ENCODE measurements at places on chromosomes 1 and 21. TPM values are rescaled to one million over a fixed set of nuclear protein-coding genes. Genes with fewer than 3 reads are reported as not detected.

SPRR2A gene
- not detected for total RNA-seq

GRCh38 chr1:7501084-7501491 is 270.0 kb upstream of the VAMP3 start:
- H3K4me1 ChIP-seq = no peaks in the 10 kb centered on the region
- H3K4me3 ChIP-seq = no peak overlapping the region
- no peaks in the 10 kb centered on the region for H3K36me3 ChIP-seq
- no peak overlapping the region for H3K27ac ChIP-seq

DNA sequence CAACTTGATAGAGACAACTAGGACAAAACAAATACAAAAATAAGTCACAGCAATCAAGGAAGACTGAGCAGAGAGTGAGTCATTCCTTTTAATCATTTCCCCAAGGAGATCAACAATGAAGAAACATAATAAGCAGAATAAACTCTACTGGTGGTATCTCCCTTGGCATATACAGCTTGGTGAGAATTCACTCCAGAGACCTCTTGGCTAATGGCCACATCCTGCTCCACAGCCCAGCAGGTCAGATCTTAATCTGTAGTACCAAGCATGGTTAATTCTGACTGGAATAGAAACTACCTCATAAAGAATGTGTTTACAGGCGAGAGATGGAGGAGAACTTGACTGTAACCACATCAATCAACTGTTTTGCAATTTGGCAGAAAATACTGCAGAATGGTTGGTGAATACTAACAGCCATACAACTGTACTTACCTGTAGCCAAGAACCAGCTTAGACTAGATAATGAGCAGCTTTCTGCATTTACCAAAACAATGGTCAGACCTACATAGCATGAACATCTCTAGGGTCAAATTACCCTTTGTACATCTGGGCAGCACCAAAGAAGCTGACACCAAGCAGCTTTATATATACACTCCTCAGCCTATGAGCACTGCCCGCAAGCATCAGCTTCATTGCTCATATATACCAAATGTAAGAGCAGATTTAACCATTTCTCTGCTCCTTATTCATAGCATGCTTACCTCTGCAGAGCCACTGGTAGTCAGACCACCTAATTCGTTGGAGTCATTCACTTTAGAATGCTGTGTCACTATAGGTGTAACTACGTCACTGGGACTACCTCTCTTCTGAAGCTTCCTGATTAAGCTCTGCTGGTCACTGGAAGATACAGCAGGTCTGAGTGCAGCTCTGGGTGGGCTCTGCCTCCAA is 51.0 kb downstream of the KIAA0319L start:
- peak overlapping the region; percentile 38 for H3K4me3 ChIP-seq
- DNase-seq = peak; percentile 87
- peaks cover 38% of the 10 kb centered on the region for H3K36me3 ChIP-seq
- peaks cover 46% of the 10 kb centered on the region for H3K4me1 ChIP-seq
- no peaks in the 10 kb centered on the region for H3K27me3 ChIP-seq

- no peak for DNase-seq
- H3K27me3 ChIP-seq = peaks cover 3% of the 10 kb centered on the region
- H3K4me3 ChIP-seq = no peak overlapping the region
Measured at GRCh38 chr1:3984586-3984985, 84.5 kb upstream of the C1orf174 start.

DNA sequence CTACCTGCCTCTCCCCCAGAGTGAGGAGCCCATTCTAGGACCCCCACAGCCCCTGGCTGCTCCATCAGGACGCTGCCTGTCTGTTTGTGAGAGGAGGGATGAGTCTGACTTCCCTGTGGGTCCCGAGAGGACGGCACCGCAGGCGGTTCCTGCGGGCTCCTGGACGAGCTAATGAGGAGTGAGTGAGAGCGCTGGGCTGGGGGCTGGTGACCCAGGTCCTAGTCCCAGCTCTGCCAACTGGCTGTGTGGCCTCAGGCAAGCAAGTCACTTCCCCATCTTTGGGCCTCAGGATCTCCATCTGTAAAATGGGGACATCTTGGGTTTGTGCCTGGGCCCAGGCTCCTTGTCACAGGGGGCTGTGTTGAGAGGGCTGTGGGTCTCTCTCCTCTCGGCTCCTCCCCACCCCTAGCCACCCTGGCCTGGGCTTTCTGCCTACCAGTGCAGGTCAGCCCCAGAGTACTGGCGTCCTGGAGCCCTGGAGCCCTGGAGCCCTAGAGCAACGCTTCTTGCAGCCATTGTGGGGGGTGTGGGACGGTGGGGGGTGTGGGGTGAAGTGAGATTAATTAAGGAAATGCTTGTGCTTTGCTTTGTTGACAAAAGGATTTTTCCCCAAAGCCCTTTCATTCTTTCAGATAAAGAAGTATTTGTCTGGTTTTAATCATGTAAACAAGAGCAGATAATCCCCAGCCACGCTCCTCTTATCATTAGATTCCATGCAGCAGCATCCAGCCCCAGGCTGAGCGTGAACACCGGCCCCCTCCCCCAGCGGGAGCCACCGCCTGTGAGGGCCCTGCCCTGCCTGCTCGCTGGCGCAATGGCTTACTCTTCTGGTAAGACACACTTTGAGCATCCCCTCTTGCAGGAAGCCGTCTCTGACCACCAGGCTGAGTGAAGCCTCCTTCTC is 26.8 kb downstream of the SLC1A7 start:
- no peaks in the 10 kb centered on the region for H3K36me3 ChIP-seq
- H3K4me3 ChIP-seq = no peak overlapping the region
- H3K4me1 ChIP-seq = no peaks in the 10 kb centered on the region
- no peaks in the 10 kb centered on the region for H3K27me3 ChIP-seq

- no peaks in the 10 kb centered on the region for H3K36me3 ChIP-seq
- peaks cover 17% of the 10 kb centered on the region for H3K4me1 ChIP-seq
- H3K27ac ChIP-seq = no peak overlapping the region
- H3K4me3 ChIP-seq = peak overlapping the region; percentile 11
Measured at GRCh38 chr1:99808391-99809115, 41.6 kb upstream of the AGL start.

- no peak overlapping the region for H3K4me3 ChIP-seq
- H3K4me1 ChIP-seq = no peaks in the 10 kb centered on the region
- no peak for DNase-seq
- no peak overlapping the region for H3K27ac ChIP-seq
Measured at GRCh38 chr1:91278754-91279153, 125.9 kb downstream of the HFM1 start.

DNA sequence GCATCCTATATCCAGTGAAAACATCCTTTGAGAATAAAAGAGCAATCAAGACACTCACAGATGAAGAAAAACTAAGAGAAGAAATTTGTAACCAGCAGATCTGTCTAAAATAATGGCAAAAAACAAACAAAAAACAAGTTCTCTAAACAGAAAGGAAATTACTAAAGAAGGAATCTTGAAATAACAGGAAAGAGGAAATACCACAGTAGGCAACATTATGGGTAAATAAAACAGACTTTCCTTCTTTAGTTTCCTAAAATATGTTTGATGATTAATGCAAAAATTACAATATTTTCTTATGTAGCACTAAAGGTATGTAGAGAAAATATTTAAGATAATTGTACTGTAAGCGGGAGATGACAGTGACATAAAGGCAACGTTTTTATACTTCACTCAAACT is 23.5 kb downstream of the SLC19A1 start:
- H3K36me3 ChIP-seq = peaks cover 64% of the 10 kb centered on the region
- H3K4me3 ChIP-seq = no peak overlapping the region
- peak overlapping the region; percentile 93 for H3K27ac ChIP-seq

GRCh38 chr21:41933313-41934079 is 20.3 kb downstream of the C2CD2 start:
- H3K4me3 ChIP-seq = no peak overlapping the region
- DNase-seq = no peak
- no peaks in the 10 kb centered on the region for H3K36me3 ChIP-seq
- H3K27me3 ChIP-seq = peaks cover 46% of the 10 kb centered on the region
- H3K27ac ChIP-seq = no peak overlapping the region

DNA sequence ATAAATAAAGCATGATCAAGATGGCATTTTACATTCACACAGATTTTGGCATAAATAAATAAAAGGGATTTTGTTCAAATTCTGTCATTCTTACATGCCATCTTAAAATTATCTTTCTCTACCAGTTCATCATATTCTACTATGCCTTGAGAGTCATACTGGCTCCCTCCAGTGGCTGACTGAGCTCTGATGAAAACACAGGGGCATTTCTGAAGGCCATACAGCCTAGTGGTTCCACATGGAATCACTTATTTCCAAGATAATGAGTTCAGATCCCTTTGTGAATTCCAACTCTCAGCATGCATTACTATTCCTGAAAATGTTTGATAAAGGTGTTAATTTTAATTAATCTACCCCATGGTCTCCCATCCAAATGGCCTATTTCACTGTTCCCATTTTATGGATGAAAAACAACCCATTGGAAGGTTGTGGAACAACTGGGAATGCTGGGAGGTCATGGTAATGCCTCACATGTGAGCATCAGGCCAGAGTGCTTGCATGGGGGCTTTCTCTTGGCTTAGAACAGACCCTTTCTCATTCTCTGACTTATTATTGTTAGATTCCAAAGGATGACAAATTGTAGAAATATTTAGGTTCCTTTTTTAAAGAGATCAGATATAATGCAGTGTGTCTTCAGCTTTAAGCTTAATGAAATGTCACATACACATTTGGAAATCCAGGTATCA is 622.4 kb upstream of the PKN2 start:
- no peaks in the 10 kb centered on the region for H3K36me3 ChIP-seq
- no peak overlapping the region for H3K27ac ChIP-seq
- no peak for DNase-seq
- no peaks in the 10 kb centered on the region for H3K4me1 ChIP-seq
- no peak overlapping the region for H3K4me3 ChIP-seq
- peaks cover 10% of the 10 kb centered on the region for H3K27me3 ChIP-seq

INAVA gene
- 0.15 TPM for total RNA-seq

GRCh38 chr1:22508991-22509390 is 54.3 kb upstream of the EPHA8 start:
- H3K27ac ChIP-seq = no peak overlapping the region
- no peaks in the 10 kb centered on the region for H3K27me3 ChIP-seq
- H3K36me3 ChIP-seq = peaks cover 21% of the 10 kb centered on the region

- H3K4me3 ChIP-seq = no peak overlapping the region
- no peaks in the 10 kb centered on the region for H3K27me3 ChIP-seq
- no peaks in the 10 kb centered on the region for H3K4me1 ChIP-seq
Measured at GRCh38 chr1:11822091-11822490, 16.1 kb downstream of the CLCN6 start.

- H3K4me1 ChIP-seq = no peaks in the 10 kb centered on the region
- H3K4me3 ChIP-seq = no peak overlapping the region
- H3K27ac ChIP-seq = no peak overlapping the region
Measured at GRCh38 chr1:116686723-116687352, 19.3 kb upstream of the IGSF3 start.

- peaks cover 1% of the 10 kb centered on the region for H3K27me3 ChIP-seq
- peaks cover 20% of the 10 kb centered on the region for H3K4me1 ChIP-seq
- no peak overlapping the region for H3K27ac ChIP-seq
- DNase-seq = no peak
- H3K4me3 ChIP-seq = no peak overlapping the region
Measured at GRCh38 chr1:26616881-26617280, 78.9 kb upstream of the ARID1A start.

CELA2B gene
- not detected for total RNA-seq

RIT1 gene
- 24.7 TPM for total RNA-seq

OLIG2 gene
- not detected for total RNA-seq

DNA sequence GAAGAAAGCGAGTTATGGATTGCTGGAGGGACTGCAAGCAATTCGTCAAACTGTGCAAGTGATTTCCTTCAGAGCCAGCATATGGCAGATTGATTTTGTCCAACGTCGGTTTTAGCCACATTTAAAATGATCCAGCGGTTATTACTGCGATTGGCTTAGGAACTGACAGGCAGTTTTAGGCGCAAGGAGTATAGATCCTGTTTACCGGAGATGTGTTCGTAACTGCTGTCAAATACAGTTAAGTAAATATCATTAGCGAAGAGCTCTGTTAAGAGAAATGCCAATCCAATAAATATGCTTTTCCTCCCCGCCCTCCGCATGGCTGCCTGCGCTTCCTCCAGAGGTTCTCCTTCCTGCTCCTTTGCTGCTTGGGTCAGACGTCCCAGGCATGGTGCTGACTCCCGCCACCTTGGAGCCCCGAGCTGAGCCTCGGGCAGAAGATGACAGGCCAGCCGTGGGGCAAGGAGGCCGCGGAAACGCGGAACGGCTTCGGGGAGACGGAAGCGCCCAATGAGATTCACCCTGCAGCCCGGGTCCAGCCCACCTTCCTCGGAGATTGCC is 9.4 kb upstream of the BARHL2 start:
- peak overlapping the region; percentile 57 for H3K27ac ChIP-seq
- H3K36me3 ChIP-seq = peaks cover 16% of the 10 kb centered on the region
- peaks cover 98% of the 10 kb centered on the region for H3K27me3 ChIP-seq
- H3K4me3 ChIP-seq = peak overlapping the region; percentile 17
- peaks cover 33% of the 10 kb centered on the region for H3K4me1 ChIP-seq

MYBPH gene
- not detected for total RNA-seq

- peaks cover 25% of the 10 kb centered on the region for H3K4me1 ChIP-seq
- H3K4me3 ChIP-seq = no peak overlapping the region
- DNase-seq = no peak
- no peaks in the 10 kb centered on the region for H3K27me3 ChIP-seq
Measured at GRCh38 chr1:42017730-42018129, 99.0 kb upstream of the HIVEP3 start.

DNA sequence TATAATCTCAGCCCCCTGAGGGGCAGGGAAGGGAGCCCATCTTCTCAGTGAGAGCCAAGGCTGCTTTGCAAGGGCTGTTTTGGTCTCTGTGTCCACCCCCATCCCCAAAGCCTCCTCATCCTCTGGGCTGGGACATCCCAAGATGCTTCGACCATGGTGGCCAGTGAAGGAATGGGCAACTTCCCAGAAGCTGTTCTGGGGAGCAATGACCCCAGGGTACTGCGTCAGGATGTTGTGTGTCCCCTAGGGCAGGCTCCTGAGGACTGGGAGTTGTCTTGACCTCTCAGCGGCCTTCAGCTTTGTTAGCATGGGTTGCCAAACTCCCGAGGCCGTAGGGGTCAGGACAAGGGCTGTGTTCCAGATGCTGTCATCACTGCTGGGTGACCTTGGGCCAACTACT is 238.4 kb upstream of the POU3F1 start:
- H3K27ac ChIP-seq = no peak overlapping the region
- H3K4me1 ChIP-seq = no peaks in the 10 kb centered on the region
- no peaks in the 10 kb centered on the region for H3K36me3 ChIP-seq
- DNase-seq = no peak
- H3K4me3 ChIP-seq = no peak overlapping the region

DNA sequence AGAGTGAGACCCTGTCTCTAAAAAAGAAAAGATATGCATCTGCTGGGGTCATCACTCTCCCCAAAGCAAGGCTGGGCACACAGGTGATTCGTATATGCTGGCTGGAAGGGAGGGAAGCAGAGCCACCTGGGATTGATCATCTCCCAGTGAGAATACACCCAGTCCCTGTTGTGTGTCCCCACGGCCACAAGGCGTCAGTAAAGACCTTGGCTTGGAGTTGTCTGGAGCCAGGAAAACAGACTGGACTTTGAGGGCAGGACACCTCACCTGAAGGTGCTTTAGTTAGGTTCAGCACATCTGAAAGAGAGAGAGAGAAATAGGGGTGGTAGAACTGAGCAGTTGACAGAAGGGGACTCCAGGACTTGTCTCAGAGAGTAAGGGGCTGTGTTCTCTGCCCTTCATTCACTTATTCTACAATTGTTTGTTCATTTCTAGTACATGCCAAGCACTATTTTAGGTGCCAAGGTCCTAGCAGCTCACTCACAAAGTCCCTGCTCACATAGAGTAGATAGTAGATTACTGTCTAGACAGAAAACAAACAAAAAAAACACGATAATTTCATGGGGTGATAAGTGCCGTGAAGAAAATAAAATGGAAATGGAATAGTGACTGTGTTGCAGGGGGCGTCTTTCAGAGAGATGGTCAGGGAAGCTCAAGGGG is 13.5 kb downstream of the CITED4 start:
- H3K4me3 ChIP-seq = no peak overlapping the region
- DNase-seq = no peak
- no peak overlapping the region for H3K27ac ChIP-seq
- H3K27me3 ChIP-seq = no peaks in the 10 kb centered on the region
- H3K36me3 ChIP-seq = no peaks in the 10 kb centered on the region

Measured in activated CD8-positive, alpha-beta memory T cell treated with anti-CD3 and anti-CD28 coated beads, Interleukin-2, amount 10 ng/mL, durations not matched to agents 7 days and 5 days (primary cell).